Suppressor macrophage treated with lipopolysaccharide for 1 hour (primary cell): ENCODE measurements at places on chromosomes 16 and 17.

DNA sequence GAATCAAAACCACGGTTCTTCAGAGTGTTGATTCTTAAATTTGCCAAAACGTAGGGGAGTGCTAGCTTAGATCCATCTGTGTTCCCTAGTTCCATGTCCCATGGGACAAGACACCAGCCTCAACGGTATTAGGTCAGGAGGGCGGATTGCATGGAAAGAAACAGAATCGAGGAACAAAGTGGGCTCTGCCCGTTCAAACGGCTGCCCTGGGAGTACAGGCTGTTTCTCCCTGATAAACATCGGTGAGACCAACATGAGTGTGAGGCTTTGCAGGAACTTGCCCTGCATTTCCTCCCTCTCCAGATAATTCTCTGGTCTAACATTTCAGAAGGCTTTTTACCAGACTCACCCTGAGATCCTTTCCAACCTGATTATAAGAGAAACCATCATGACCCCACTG, 82.2 kb downstream of the MRM3 start:
- DNase-seq: no peak

- DNase-seq: peak; percentile 40
Measured at GRCh38 chr16:56591377-56592060, 2.2 kb downstream of the MT3 start.

DNA sequence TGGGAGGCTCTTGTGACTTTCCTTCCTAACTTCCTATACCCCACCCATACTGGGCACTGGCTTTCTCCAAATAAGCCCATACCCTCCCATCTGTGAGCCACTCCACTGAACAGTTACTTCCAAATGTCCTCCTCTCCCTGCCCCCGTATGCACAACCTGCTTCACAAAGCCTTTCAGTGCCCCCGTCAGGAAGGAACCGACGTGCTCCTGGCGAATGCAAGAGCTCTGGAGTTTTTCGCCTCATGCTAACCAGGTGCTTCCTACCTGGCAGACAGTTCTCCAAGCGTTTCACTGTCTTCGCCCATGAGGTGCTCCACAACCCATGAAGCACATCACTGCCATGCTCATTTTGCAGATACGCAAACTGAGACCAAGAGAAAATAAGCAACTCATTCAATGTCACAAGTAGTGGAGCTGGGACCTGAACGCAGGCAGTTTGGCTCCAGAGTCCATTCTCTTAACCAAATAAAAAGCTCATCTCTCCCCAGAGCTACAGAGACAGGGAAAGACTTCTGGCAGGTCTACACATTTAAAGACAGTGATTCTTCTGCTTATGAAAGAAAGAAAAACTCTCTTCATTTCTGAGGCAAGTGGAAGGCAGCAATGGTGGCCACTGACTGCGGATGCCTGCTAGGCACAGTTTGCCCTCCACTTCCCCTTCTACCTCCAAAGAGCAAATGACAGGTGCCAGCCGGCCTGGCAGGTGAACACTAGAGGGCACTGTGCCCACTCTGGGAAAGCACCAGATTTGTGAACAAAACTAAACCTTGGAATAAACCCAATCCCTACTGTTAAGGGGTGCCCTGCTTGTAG, 23.8 kb downstream of the SPHK1 start:
- DNase-seq: no peak

- DNase-seq: no peak
Measured at GRCh38 chr17:57514614-57515013, 230.5 kb downstream of the CCDC182 start.

GRCh38 chr16:17204644-17205043, 266.1 kb downstream of the XYLT1 start:
- peak; percentile 78 for DNase-seq
